Hematopoietic multipotent progenitor cell treated with erythropoietin and hydrocortisone succinate and interleukin-3 and kit ligand, for 17 days (in vitro differentiated cells): ENCODE measurements at places on chromosomes 5 and 9.

DNA sequence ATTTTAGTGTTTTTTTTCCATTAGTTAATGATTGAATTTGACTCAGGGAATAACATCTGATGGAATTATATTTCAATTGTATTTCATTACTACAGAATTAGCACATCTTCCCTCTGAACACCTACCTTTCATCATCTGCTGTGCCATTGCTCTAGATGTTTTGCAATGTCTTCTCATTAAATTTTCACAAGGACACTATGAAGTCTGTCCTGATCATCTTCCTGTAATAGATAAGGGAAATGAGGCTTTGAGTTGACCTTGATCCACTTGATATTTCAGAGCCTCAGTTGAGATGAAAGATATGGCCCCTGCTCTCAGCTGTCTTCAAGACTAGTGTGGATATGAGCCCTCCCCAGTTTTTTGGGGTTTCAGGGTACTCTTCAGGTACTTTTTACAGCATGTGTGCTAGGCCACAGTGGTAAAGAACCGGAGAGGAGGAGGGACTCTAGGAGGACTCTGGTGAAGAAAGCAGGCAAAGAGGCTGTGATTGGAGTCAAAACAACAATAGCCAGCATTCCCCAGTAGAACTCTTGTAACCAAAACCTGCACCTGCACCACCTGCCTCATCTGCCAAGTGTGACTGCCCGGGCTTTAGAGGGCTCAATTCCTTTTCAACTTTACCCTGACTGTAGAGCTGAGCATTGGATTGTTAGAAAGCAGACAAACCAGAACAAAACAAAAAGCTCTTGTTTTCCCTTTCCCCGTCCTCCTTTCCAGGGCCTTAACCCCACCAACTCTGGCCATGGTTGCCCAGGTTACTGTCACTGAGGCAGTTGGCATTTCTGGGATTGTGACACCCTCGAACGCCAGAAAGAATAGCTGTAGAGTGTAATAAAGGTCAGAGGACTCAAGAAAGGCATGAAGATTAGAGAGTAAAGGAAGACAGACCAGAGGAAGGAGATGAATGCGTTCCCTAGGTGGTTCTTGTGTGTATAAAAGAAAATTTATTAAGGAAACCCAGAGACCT is 56.3 kb downstream of the ERAP1 start:
- DNase-seq, result no peak

DNA sequence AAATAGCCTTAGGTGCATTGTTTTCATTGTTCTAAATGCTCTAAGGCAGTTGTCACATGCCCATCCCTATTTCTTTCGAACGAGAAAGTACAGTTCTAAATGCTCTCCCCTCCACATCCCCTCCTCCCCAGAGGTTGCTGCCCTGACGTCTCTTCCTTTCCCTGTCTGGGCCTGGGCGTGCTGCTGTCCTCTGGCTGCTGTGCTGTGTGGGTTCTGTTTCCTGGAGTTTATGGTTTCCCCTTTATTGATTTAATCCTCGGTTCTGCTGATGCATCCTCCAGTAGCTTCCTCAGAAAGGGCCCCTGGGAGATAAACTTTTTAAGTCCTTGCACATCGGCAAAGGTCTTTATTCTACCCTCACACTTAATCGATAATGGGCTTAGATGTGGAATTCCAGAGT is 48.8 kb downstream of the MVB12B start:
- no peak for DNase-seq

GRCh38 chr5:171523781-171524180 is 104.3 kb downstream of the FGF18 start:
- no peak for DNase-seq

- no peak for DNase-seq
Measured at GRCh38 chr5:10475931-10476676, 34.4 kb downstream of the ROPN1L start.

DNA sequence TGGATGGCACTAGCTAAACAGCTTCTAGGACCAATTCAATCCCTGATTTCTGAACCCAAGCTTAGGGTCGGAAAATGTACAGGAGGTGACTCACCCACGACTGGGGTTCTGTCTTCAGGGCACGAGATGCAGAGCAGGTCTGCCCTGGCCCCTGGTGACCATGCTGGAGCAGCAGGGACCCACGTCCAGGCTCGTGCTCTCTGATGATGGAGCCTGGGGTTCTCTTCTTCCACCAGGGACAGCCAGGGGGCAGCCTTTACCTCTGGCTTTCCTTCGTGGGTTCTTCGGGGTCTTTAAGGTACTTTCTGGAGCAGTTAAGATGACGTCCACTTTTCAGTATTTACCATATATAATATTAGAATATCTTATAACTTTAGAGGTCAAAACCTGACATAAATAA is 2.1 kb downstream of the CFAP77 start:
- no peak for DNase-seq
